ENCODE measurements at places on chromosomes 6 and 20.

DNA sequence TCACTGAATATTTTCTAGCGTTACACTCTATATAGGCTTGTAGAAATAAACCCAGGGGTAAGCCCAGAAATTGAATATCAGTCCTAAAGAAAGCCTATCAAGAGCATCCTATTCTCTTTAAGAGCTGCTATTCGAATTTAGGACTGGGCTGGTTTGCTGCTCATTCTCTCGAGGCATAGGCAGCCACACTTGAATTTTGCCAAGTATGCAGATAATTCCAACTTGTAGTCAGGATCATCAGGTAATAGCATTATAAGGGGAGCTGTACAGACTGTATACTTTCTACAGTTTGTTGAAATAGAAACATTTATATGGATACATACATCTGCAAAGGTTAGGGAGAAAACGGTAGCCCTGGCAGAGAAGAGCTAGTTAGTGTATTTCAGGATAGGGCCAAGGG lies 2.1 kb upstream of the ZBTB2 start:
- DNase-seq, result no peak

GRCh38 chr6:69005199-69005598 lies 370.1 kb downstream of the ADGRB3 start:
- no peak for DNase-seq

DNA sequence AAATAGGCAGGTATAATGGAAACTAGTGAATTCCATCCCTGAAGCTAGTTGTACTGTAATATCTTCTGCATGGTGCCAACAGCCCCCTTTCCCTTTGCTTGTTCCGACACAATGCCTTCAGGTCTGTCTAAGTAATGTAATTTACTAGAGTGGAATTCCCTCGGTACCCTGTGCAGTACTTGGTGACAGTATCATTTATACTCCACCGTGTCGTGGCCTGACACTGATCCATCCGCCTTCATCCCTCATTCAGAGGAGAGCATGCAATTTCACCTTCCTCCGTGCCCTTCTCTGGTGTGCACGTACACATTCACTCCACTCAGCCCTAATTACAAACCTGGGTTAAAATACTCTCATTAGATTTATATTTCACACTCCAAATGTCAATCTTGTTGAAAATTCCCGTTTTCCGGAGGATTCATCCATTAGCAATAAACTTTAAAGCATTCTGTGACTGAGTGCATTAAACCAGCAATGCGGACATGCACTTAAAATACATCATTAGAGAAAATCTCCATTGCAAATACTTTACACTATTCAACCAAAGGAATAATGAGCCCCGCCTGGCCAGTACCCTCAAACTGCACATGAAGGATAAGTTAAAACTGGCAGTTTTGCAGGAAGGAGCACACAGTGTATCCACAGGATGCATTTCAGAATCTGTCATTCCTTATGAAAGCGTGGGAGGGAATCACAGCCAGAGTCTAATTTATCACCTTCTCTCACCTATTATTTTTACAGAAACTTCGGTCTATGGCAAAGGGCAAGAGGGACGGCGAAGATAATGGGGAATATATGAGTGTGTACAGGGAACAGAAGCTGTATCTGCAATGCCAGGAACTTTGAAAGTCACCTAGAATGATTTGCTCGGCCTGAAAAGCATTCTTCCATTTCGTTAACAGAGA lies 182.5 kb downstream of the GJA10 start:
- DNase-seq, result no peak

DNA sequence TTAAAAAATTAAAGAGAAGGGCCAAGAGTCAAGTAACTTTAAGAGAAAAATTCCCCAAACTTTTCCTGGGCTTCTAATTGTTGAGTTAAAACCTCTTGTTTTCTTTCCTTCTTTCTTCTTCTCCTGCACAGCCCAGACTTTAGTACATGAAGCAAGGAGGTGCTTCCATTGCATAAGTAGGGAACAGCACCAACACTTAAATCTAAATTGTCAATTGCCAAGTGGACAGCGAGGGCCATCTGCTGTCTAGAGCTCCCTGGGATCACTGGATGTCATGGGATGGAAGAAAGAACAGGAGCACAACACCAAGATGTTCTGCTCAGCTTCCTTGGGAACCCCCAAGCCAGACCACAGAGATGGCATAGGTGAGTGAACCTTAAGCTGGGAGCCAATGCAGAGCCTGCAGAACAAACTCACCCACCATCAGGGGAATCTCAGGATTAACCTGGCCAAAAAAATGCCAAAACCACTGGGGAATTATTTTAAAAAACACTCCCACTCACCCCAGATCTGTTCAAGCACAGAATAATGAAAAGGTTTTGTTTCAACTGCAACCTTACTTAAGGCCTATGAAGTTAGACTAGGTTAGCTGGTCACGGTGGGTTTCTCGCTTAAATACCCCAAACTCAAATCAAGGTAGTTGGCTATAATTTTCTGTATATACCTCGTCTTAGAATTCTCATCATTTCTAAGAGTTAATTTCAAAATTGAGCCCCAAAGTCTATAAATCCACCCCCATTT lies 67.8 kb downstream of the TNFRSF21 start:
- no peak for DNase-seq

DNA sequence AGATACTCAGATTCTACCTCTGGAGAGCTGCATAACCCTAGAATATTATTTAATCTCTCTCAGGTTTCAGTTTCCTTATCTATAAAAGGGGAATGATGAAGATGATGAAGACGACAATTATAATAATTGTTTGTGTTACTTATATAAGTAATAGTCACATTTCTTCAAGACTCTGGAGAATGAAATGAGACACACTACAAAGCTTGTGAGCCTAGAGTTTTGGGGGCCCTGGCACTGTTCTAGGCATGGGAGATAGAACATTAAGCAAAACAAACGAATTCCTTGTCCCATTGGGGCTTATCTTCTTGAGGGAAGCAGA lies 5.4 kb upstream of the ZNF217 start:
- DNase-seq, result no peak

DNA sequence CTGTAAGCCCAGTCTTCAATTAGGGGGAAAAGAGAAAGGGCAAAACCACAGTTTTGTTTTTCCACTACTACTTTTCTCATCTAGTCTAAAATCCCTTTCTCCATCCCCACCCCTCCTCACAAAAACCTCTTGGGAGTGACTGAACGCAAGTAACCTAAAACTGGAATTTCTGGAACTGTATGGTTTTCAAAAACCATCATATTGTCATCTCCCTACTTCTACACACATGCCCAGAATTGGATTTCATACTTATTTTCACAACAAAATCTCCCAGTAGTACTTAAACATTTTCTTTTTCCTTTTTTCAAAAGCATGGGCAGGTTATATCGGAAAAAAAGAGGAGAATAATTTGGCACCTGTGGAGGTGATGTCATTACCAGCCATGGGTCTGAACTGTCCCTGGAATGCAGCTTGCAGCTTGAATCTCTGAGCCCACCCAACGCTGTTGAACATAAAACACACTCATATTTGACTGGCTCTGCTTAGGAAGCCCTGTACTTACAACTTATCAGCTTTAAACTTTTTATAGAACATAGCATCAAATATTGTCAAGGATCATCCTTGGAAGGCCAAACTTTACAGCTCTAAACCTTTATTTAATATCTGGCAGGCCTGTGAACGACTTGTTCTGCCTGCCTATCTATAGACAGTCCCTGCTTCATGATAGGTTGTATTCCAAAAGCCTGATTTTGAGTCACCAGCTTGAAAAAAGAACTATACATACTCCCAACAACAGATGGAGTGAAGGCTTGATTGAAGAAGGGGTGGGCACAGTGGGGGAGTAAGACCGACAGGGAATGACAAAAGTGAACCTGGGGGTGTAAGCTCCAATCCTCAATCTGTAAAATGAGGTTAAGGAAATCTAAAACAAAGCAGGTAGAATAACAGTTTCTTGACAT lies 59.3 kb downstream of the EPB41L2 start:
- no peak for DNase-seq

DNA sequence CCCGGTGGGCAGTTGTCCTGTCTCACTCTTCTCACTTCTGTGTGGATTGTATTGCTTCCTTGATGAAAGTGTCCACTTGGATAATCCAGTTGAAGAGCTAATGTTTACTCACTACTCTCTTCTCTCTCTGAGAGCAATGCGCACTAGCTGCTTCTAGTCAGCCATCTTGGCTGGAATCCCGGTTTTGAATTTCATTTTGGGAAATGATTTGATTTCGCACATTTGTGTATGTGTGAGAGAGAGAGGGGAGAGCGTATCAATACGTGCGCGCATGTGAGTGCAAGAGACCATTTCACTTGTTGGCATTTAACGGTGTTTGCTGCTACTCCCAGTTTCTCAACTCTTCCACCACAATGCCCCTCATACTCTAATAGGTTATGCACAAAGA lies 67.8 kb downstream of the KLHL32 start:
- DNase-seq, result no peak

DNA sequence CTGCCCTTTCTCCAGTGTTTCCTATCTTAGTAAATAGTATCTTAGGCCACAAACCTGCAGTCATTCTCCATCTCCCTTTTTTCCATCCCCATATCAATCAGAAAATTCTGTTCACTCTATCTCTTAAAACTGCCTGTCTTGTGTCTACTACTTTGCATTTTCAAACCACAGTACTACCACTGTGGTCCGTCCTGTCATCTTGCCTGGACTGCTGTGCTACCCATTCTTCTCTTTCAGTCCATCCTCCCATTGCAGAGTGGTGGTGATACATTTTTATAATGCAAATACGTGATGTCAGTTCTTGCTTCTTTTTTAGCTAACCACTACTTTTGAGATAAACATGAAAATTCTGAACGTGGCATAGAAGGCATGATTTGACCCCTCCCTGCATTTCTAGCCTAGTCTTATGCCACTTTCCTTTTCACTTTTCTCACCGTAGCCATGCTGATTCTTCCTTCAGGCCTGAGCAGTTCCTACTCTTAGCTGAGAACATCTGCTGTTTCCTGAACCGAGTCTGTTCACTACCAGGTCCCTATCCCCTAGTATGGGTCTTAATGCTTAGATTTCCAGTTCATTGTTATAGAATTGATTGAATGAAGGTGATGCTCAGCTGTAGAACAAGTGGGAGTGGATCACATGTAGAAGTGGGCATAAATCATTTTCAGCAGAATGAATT lies 13.8 kb downstream of the TBPL1 start:
- no peak for DNase-seq

- DNase-seq, result no peak
Measured at GRCh38 chr6:76072562-76072961, at the start of gene IMPG1. IMPG1 (minus strand) TSS chr6:76072662; CDS start chr6:76072488, 174 bp downstream.

DNA sequence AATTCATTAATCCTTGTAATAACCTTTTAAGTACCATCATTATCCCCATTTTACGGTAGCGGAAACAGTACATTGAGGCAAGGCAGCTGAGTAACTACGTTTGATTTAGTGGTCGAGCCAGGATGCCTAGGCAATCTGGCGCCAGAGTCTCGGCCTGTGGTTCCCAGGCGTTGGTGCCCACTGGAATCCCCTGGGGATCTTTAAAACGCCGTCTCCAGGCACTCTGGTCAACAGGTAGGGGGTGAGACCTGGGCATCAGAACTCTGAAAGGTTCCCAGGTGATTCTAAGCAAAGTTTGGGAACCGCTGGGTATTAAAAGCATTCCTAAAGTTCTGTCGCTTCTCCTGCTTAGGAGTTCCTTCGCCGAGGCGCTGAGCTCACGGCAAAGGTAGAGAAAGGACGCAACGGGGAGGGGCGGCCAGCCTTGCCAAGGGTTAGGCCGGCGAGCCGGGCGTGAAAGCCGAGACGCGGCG lies 939 bp downstream of the DTNBP1 start:
- DNase-seq, result no peak

Measured in activated CD8-positive, alpha-beta memory T cell treated with anti-CD3 and anti-CD28 coated beads for 24 hours (primary cell).